ENCODE measurements at places on chromosomes 12 and 14. TPM values are rescaled to one million over a fixed set of nuclear protein-coding genes. Genes with fewer than 3 reads are reported as not detected.

EIF2S3B gene
- 2.6 TPM for total RNA-seq

CLEC14A gene
- total RNA-seq, result not detected

ADCY6 gene
- 0.18 TPM for total RNA-seq

FGF23 gene
- not detected for total RNA-seq

KLRC2 gene
- 0.82 TPM for total RNA-seq

STON2 gene
- total RNA-seq, result 0.30 TPM

CSAD gene
- total RNA-seq, result 11.8 TPM

CLEC4C gene
- total RNA-seq, result not detected

MYF5 gene
- total RNA-seq, result not detected

PIANP gene
- not detected for total RNA-seq

Measured in activated naive CD8-positive, alpha-beta T cell treated with anti-CD3 and anti-CD28 coated beads for 36 hours (primary cell).